ENCODE measurements at places on chromosomes 1 and 21.

DNA sequence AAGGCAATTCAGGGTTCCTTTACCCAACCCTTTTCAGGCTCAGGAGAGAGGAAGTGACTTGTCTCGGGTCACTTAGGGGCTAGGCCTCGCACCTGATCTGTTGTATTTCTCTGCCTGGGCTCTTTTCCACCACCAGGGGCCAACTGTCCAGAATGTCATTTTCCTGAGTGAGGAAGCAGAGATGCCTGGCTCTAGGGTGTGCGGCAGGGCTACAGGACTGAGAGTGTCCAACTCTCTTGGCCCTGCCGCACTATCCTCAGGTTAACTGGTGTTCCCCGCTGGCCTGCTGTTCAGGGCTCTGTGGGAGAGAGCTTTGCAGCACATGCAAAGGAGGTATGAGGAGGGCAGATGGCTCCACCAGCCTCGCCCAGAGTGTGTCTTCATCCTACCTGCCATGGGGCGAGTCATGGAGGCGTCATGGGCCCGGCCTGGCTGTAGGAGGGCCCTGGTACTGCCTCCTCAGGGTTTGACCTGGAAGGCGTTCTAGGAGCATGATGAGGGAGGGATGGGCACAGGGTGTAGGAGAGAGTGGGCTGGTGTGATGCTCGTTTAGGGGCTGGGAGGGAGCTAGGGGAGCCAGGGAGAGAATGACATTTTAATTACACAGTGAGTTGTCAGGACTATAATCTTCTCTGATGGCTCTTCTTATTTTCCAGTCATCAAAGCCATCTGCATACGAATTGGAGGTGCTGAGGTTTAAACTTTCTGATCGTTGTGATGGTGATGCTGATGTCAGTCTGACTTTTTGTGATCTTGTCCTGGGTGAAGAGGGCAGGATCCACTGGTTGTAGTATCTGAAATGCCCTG is 128.3 kb downstream of the NOS1AP start:
- no peak for DNase-seq

- DNase-seq, result no peak
Observed at GRCh38 chr21:42198929-42199867, 19.7 kb upstream of the ABCG1 start.

- no peak for DNase-seq
Observed at GRCh38 chr1:173410133-173410793, 66.9 kb upstream of the PRDX6 start.

GRCh38 chr21:42675403-42675802 is 22.0 kb downstream of the PDE9A start:
- no peak for DNase-seq

- no peak for DNase-seq
Observed at GRCh38 chr1:24179251-24179840, 7.7 kb downstream of the IFNLR1 start.

GRCh38 chr1:36652586-36652985 is 169.9 kb upstream of the CSF3R start:
- DNase-seq, result no peak

GRCh38 chr1:244988521-244988920 is 124.2 kb upstream of the HNRNPU start:
- no peak for DNase-seq

- no peak for DNase-seq
Observed at GRCh38 chr1:222382171-222382570, 165.7 kb downstream of the HHIPL2 start.

DNA sequence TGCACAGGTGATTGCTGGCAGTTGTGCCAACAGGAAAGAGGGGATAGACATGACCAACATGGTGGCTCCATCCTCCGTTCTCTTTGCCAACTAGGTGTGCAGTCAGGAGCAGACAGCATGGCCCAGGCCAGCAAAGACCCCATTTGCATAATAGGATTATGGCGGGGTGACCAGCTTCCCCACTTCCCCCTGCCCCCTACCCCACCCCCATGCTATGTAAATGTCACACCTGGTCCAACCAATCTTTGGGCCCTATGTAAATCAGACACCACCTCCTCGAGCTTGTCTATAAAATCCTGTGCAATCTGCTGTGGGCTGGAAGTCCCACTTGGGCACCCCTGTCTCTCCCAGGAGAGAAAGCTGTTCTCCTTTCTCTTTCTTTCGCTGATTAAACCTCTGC is 146.0 kb downstream of the SLC30A10 start:
- DNase-seq, result peak; percentile 36

- DNase-seq, result no peak
Observed at GRCh38 chr21:44732263-44732662, 20.9 kb upstream of the TSPEAR start.

- no peak for DNase-seq
Observed at GRCh38 chr1:1975535-1975934, 28.1 kb downstream of the CFAP74 start.

- no peak for DNase-seq
Observed at GRCh38 chr1:45730780-45731319, 19.6 kb downstream of the IPP start.

DNA sequence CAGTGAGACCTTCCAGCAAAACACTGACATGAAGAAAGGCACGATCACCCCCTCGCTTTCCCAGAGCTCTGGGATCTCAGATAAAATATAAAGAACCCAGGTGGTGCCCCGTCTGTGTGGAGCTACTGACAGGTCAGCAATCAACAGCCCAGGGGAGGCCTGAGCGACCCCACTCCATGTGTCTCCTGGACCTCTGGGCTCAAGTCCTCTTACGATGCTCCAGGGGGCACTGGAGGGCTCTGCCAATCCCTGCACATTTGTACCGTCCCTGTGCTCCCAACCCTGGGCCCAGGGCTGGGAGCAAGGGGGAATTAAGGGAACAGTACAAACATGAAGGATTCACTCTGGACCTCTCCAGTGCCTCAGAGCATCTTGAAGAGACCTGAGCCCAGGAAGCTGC is 12.5 kb downstream of the S100A7A start:
- DNase-seq, result no peak

DNA sequence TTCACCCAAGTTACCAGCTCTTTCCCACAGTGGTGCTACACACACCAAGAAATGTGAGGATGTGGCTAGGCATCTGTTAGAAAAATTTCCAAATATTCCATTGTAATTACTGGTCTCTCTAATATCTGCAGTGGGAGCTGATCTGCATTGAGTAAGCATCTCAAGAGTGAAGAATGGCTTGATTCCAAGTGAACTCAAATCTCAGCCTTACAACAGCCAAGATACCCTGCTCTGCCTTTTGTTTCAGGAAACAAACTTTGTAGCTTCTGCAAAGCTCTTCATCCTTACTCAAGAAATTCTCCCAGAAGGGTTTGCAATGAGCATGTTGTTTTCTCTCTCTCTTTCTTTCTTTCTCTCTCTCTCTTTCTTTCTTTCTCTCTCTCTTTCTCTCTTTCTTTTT is 181.1 kb downstream of the FCRL5 start:
- no peak for DNase-seq

- DNase-seq, result no peak
Observed at GRCh38 chr1:58391056-58391455, 155.5 kb downstream of the OMA1 start.

DNA sequence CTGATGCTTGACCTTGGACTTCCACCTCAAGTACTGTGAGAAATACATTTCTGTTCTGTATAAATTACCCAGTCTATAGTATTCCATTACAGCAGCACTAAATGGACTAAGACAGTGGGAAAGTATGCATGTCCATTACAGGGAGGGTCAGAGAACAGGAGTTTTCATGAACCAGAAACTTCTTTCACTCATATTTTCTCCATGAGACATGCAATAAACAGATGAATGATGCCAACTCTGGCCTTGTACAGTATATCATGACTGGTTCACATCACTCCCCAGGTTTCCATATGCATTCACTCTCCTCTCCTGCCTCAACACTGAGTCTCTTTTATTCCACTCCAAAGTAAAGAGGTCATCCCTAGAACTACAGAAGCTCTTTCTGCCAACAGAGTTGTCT is 4.5 kb upstream of the IFI16 start:
- DNase-seq, result no peak

- no peak for DNase-seq
Observed at GRCh38 chr1:14128096-14128495, 428.1 kb downstream of the PRDM2 start.
